ENCODE measurements at places on chromosomes 7 and 10.

GRCh38 chr7:157542068-157543021 is 205.5 kb downstream of the DNAJB6 start:
- ATAC-seq: no peak

GRCh38 chr10:132575320-132576201 is 38.0 kb downstream of the INPP5A start:
- ATAC-seq: no peak

DNA sequence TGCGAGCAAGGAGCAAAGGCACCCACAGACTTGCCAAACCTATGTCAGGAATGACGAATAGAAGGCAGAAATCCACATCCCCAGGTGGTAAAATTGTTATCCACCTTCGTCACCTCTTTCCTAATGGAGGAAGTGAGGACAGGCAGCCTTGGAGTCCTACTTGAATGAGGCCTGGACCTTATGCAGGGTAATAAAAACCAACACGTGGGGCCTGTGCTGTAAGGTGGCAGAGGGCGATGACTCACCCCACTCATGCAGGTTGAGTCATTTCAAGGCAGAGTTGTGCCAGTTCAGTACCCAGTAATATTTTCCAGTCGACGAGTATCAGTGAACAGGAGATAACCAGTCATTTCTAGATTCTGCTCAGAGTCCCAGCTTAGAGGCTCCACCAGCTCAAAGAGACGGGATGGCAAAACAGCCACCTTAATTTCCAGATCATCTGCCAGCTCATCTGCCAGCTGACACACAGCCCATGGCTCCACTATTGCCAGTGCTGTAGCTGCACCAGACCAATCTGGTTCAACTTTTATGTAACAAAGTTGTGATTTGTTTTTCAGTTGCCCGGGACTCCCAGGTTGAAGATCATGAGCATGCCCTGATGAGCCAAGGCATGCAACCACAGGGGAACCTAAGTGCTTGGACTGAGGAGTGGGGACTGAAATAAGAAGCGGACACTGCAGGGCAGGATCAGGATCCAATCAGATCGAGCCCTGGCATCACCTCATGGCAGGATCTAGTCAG is 176.2 kb upstream of the ITGB1 start:
- ATAC-seq: peak; percentile 85

DNA sequence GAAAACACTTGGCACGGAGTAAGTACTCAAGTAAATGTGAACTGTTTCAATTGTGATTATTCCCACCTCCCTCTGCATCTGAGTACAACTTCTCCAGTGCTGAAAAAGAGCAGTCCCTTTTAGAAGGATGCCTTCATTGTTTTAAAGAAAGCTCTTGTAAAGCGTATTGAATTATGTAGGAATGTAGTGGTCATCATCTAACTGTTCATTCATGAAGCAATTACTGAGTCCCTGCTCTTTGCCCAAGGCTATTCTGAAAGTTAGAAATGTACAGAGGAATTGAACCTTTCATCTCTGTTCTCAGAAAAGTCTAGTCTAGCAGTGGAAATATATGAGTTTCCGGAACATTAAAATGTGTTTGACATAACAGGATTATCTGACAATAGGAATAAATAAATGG is 127.8 kb downstream of the CACNB2 start:
- no peak for ATAC-seq

- no peak for ATAC-seq
Measured at GRCh38 chr7:19834566-19834965, 61.1 kb upstream of the TMEM196 start.

DNA sequence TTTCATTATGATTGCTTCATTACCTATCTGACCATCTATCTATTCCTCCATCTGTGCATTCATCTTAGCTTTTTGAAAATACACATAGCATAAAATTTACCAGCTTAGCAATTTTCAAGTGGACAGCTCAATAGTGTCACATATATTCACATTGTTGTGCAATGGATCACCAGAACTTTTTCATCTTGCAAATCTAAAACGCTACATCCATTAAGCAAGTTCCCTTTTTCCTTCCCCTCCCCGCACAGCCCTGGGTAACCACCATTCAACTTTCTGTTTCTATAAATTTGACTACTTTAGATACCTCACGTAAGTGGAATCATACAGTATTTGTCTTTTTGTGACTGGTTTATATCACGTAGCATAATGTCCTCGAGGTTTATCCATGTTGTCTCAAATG is 78.0 kb upstream of the ADRB1 start:
- ATAC-seq: no peak

Data from SK-N-SH treated with all-trans-retinoic acid at 6 μM for 48 hours (cell line).